ENCODE measurements at places on chromosomes 1 and 21.

DNA sequence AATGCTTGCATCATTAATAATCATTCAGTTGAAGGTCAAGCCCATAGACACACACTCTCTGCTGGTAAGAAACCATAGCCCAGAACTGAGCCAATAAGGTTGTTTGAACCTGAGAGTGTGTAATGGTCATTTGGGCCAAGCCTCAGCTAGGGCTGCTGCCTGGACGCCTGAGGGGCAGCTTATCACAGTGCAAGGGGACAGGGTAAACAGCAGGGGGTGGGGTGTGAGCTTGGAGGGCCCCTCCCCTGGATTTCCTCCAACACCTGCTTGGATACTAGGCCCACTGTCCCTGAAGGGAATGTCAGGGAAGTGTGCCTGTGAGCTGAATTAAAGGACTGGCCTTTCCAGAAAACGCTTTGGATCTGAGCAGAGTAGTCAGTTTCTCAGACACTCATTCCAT is 24.6 kb upstream of the CNTN2 start:
- no peak for DNase-seq

- no peak for DNase-seq
These were observed 67.4 kb downstream of the SASS6 start for GRCh38 chr1:100065183-100065968.

DNA sequence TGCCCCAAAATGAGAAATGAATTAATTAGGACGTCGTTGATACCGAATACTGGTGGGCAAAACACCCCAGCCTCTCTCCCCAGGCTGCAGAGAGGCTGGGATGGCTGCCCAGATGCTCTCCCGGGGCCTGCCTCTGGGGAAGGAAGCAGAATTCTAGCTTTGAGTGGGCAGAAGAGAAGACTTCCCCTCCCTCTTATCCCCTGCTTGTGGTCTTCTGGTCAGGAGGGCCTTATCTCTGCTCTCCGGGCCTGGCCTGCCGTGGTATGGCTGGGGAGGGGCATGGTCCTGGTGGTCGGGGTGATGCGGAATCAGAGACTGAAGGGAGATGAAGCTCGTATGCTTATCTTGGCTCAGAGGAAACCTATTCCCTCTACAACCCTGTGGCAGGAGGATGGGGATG is 9.8 kb upstream of the CSF3R start:
- no peak for DNase-seq

GRCh38 chr1:42263019-42263418 is 72.0 kb downstream of the FOXJ3 start:
- no peak for DNase-seq

GRCh38 chr1:157878059-157878458 is 36.5 kb upstream of the CD5L start:
- peak; percentile 4 for DNase-seq

- DNase-seq: no peak
These were observed 65.1 kb downstream of the ALG14 start for GRCh38 chr1:95007687-95008086.

DNA sequence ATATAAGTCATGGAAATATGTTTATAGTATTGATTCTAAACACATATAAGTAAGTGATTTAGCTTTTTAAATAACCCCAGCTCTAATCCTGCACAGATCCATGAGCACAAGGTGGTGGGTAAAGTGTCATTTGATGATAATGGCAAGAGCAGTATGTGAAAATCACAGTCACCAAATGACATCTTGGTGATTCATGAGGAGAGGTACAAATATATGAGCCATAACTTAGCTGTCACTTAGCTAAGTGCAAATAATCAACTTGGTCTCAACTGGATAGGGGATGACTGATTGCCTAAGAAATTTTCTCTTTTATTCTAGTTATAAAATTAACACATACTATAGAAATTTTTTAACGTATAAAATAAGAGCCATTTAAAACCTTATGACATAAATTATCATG is 198.1 kb downstream of the ZZZ3 start:
- DNase-seq: no peak

- peak; percentile 16 for DNase-seq
These were observed 154.3 kb upstream of the USP24 start for GRCh38 chr1:55369474-55369873.

DNA sequence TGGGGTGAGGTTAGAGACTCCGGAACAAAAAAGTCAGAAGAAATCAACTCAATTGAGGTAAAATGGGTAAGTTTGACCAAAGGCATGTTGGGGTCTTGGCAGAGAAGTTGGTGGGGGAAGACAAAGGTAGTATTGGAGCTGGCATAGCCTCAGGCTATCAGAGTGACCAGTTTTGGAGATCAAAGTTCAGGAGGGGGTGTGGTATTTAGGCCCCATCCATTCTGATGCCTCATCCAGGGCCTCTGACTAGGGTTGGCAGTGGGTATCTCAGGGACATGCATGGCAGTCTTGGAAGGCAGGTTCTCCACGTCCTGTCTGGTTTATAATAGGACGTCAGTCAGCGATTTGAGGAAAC is 73.2 kb upstream of the TRABD2B start:
- no peak for DNase-seq

DNA sequence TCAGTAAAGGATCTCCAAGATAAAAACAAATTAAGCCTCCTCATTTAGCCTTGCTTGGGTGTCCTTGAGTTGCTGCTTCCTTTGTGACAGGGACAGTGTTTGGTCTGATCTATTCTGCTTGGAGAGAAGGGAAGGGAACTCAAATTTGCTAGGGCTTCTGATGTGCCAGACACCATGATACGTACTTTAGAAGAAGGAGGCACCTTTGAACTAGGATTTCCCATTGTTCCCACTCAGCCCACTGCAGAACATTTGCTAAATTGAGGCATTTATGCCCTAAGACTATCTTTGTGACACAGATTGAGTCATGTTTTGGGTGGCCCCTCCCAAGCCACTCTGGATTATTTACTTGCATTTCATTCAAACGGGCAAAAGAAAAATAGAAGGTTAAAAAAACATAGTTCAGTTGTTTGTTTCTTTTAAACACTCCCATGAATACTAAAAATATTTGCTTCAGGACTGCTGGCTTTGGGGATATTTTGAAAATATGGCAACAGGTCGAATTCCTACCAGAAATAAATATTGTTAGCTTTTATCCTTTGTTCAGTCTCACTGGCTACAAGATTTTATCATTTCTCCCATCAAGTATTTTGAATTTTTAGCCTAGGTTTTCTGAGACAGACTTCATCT is 81.9 kb upstream of the WLS start:
- DNase-seq: no peak

DNA sequence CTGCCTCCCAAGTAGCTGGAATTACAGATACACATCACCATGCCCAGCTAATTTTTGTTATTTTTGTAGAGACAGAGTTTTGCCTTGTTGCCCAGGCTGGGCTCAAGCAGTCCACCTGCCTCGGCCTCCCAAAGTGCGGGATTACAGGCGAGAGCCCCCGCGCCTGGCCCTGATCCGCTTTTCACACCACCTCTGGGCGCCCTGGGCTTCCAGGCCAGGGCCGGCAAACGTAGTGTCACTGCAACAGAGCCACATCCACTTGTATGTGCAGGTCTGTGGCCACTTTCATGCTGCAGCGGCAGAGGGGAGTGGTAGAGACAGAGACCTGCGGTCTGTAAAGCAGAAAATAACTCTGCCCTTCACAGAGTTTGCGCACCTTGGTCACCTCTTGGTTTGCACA is 29.5 kb downstream of the RRP1B start:
- no peak for DNase-seq

All from H54 (cell line).